ENCODE measurements at places on chromosomes 2 and 18. TPM values are rescaled to one million over a fixed set of nuclear protein-coding genes. Genes with fewer than 3 reads are reported as not detected.

GRCh38 chr2:34242763-34243123, 643.6 kb upstream of the FAM98A start:
- H3K27me3 ChIP-seq: no peaks in the 10 kb centered on the region
- H3K27ac ChIP-seq: peak overlapping the region; percentile 88
- DNase-seq: no peak
- H3K4me1 ChIP-seq: peaks cover 35% of the 10 kb centered on the region
- no peaks in the 10 kb centered on the region for H3K36me3 ChIP-seq

DNA sequence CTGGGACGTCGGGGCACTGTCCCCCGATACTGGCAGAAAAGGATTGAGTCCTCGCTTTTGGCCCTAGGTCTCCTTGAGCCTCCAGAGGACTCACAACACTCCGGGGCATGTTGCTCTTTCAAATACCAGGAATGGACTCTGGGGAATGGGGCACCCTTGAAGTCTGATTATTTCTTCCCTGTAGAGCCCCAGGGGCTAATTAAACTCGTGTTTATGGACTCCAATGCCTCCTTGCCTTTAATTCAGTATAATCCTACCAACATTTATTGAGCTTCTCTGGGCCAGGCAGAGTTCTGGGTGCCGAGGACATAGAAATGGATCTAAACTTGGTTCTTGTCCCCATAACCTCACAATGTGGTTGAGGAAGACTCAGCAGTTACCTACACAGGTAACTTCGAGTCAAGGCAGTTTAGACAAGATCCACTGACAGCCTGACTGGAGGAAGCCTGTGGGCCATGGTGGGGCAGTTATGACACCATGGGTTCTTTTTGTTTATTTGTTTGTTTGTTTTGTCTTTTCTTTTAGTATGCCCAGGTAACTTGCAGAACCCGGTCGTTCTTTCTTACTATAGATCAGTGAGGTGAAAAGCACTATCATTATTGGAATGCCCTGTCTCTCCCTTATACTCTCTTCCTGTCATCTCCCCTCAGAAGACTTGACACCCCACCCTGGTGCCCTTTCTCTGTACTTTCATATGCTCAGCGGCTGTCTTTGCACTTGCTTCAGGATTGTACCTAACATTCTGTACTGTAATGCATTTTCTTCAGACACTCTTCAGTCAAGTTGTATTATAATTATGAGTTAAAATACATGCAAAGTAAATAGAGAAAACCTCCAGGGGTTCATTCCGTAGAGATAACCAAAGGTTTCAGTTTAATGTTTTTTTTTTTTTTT, 3.2 kb downstream of the CFLAR start:
- H3K27ac ChIP-seq: peak overlapping the region; percentile 99
- H3K27me3 ChIP-seq: no peaks in the 10 kb centered on the region
- no peaks in the 10 kb centered on the region for H3K36me3 ChIP-seq
- peak; percentile 77 for DNase-seq

- no peaks in the 10 kb centered on the region for H3K4me1 ChIP-seq
- no peak for DNase-seq
- H3K4me3 ChIP-seq: no peak overlapping the region
- no peak overlapping the region for H3K27ac ChIP-seq
- no peaks in the 10 kb centered on the region for H3K36me3 ChIP-seq
Observed at GRCh38 chr2:59806486-59806885, 747.0 kb downstream of the BCL11A start.

The CHRNA1 gene
- total RNA-seq: not detected

DNA sequence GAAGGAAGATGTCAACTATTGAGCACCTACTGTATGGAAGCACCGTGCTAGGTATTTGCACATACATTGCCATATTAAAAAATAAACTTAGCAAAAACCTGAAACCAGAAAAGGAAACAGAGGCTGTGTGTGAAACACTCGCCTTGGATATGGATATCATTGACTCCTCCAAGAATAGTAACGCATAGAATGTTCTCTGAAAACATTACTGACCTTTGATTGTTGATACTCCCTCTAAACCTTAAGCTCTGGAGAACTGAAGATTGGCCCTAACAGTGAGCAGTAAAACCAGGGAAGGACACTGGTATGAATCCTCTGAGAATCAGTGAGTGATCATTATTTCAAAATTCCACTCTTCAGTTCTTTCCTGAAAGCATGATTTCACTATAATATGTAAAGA, 236.8 kb downstream of the CDH20 start:
- H3K27me3 ChIP-seq: no peaks in the 10 kb centered on the region
- no peak overlapping the region for H3K27ac ChIP-seq
- no peak overlapping the region for H3K4me3 ChIP-seq
- H3K4me1 ChIP-seq: no peaks in the 10 kb centered on the region

DNA sequence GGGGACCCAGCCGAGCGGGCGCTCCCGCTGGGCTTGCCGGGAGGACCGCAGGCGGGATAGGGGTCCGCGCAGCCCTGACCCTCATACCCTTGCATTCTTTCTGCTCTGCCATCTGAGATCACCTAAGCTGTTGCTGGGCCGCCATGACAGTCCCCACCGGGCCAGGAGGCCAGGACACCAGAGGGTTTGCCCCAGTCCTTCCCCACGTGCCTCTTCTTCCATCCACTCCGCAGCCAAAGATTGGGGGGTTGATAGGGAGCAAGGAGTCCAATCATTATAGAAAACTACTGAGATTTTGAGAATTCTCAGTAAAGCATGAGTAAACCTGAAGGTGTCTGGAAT, 453 bp upstream of the GRB14 start:
- no peaks in the 10 kb centered on the region for H3K36me3 ChIP-seq
- no peak overlapping the region for H3K27ac ChIP-seq
- peak overlapping the region; percentile 60 for H3K4me3 ChIP-seq
- peak; percentile 51 for DNase-seq
- no peaks in the 10 kb centered on the region for H3K27me3 ChIP-seq

- no peaks in the 10 kb centered on the region for H3K4me1 ChIP-seq
- no peak for DNase-seq
- H3K36me3 ChIP-seq: no peaks in the 10 kb centered on the region
- H3K27me3 ChIP-seq: no peaks in the 10 kb centered on the region
Observed at GRCh38 chr2:187470698-187471097, 22.6 kb upstream of the CALCRL start.

GRCh38 chr18:64134044-64134747, 14.7 kb downstream of the LINC00305 start:
- H3K27me3 ChIP-seq: no peaks in the 10 kb centered on the region
- H3K27ac ChIP-seq: no peak overlapping the region
- no peaks in the 10 kb centered on the region for H3K4me1 ChIP-seq

DNA sequence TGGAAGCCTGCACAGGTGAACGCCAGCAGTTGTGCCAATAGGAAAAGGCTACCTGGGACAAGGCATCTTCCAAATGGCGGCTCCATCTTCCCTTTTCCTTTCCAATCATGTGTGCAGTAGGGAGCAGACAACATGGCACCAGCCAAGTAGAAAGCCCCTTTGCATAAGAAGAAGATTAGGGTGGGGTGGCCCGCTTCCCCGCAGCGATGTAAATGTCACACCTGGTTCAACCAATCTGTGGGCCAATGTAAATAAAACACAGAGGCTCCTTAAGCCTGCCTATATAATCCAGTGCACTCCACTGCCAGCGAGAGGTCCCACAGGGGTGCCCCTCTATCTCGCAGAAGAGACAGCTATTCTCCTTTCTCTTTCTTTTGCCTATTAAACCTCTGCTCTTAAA, 468.4 kb upstream of the CRIM1 start:
- DNase-seq: no peak
- no peak overlapping the region for H3K27ac ChIP-seq
- no peaks in the 10 kb centered on the region for H3K36me3 ChIP-seq
- no peaks in the 10 kb centered on the region for H3K27me3 ChIP-seq
- H3K4me3 ChIP-seq: no peak overlapping the region

DNA sequence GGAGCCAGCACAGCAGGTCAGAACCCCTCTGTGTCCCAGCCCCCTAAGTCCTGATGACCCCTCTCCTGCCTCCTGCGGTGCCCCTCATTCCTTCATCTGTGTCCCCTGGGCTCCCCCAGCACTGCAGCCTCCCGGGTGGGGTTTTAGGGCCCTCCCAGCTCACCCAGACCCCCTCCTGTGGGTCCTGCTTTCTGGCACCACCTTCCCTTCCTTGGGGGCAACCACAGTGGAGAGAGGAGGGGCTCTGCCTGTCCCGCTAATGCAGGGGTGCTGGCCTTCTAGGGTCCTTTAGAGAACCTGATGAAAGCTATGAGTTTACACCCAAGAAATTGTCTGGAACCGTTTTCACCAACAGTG, 42.7 kb upstream of the ALPP start:
- H3K27ac ChIP-seq: no peak overlapping the region
- no peaks in the 10 kb centered on the region for H3K4me1 ChIP-seq
- no peaks in the 10 kb centered on the region for H3K36me3 ChIP-seq
- H3K27me3 ChIP-seq: no peaks in the 10 kb centered on the region

GRCh38 chr2:32738939-32739338, 111.1 kb downstream of the TTC27 start:
- H3K27ac ChIP-seq: no peak overlapping the region
- H3K36me3 ChIP-seq: no peaks in the 10 kb centered on the region
- DNase-seq: no peak
- no peaks in the 10 kb centered on the region for H3K27me3 ChIP-seq
- H3K4me1 ChIP-seq: no peaks in the 10 kb centered on the region

GRCh38 chr2:196284866-196285557, 113.6 kb upstream of the STK17B start:
- no peaks in the 10 kb centered on the region for H3K27me3 ChIP-seq
- H3K27ac ChIP-seq: no peak overlapping the region
- no peak overlapping the region for H3K4me3 ChIP-seq
- no peaks in the 10 kb centered on the region for H3K4me1 ChIP-seq
- H3K36me3 ChIP-seq: no peaks in the 10 kb centered on the region

DNA sequence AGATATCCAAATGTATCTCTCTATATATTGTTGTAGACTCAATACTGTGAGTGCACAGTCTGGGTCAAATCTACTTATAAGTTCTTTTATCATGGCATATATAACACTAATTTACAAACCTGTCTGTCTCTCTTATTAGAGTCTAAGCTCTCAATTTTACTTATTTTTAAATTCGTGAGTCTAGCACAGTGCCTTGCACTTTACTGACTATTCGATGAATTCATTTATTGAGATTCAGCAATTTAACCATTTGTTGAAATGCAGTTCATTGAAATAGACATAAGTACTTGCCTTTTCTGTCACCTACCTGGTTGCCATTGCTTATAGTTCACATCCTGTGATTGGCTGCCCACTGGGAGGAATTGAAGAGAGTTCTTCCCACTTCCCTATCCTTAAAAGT, 10.3 kb upstream of the ALS2 start:
- H3K36me3 ChIP-seq: no peaks in the 10 kb centered on the region
- H3K4me1 ChIP-seq: no peaks in the 10 kb centered on the region
- H3K4me3 ChIP-seq: no peak overlapping the region
- no peak overlapping the region for H3K27ac ChIP-seq
- DNase-seq: no peak
- no peaks in the 10 kb centered on the region for H3K27me3 ChIP-seq

DNA sequence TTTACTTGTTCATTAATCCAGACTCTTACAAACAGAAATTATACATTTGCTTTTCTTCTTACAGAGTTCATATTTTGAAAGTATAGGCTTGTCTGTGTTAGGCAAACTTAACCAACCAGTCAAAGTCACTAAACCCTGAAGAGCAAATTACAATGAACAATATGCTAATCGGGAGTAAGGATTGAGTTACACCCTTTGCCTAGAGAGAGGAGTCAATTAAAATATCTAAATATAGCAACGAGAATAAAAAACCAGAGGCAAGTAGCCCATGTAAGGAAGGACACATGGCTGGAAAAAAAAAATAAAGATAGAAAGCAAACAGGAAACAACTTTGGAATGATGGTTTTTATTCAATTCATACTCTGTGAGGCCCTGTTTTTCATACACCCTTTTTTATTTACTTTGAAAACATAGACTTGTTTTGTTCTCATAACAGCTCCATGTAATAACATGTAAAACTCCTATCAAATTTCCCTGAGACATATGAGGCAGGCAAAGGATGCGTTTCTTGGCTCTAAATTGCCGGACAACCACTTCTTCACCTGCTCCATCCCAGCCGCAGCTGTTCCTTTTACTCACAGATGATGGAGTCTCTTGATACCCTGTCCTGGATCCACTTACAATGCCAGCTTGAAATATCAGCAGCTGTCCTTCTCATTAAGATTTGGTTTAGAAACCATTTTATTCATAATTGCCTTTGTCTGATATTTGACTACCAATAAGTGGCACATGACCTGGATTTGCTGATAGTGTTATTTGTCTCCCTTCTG, 767.7 kb upstream of the GCFC2 start:
- no peak for DNase-seq
- no peaks in the 10 kb centered on the region for H3K27me3 ChIP-seq
- H3K27ac ChIP-seq: no peak overlapping the region
- H3K36me3 ChIP-seq: no peaks in the 10 kb centered on the region
- no peak overlapping the region for H3K4me3 ChIP-seq
- H3K4me1 ChIP-seq: no peaks in the 10 kb centered on the region

The ADRA2B gene
- 1.4 TPM for total RNA-seq

DNA sequence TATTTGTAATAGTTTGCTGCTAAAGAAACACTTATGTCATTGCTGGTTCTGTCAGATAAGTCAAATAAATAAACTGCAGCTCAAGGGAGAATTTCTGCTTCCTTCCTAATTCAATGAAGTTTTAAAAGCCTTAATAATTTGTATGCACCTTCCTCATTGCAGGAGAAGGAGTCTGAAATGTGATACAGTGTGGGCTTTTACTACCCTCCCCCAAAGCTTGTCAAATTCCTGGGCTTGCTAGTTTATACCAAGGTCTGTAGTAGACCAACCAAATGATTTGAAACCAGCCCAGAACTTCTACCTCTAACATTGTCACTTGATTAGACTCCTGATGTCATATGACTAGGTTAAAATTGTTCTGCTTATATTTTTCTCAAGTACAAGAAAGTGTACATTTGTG, 131.8 kb downstream of the DTNA start:
- peaks cover 5% of the 10 kb centered on the region for H3K4me1 ChIP-seq
- H3K27me3 ChIP-seq: no peaks in the 10 kb centered on the region

GRCh38 chr2:150486539-150487484, 655 bp downstream of the RND3 start:
- H3K27me3 ChIP-seq: no peaks in the 10 kb centered on the region
- H3K36me3 ChIP-seq: no peaks in the 10 kb centered on the region
- peak overlapping the region; percentile 98 for H3K27ac ChIP-seq
- peak; percentile 73 for DNase-seq
- H3K4me1 ChIP-seq: no peaks in the 10 kb centered on the region

The CDH19 gene
- 0.94 TPM for total RNA-seq

DNA sequence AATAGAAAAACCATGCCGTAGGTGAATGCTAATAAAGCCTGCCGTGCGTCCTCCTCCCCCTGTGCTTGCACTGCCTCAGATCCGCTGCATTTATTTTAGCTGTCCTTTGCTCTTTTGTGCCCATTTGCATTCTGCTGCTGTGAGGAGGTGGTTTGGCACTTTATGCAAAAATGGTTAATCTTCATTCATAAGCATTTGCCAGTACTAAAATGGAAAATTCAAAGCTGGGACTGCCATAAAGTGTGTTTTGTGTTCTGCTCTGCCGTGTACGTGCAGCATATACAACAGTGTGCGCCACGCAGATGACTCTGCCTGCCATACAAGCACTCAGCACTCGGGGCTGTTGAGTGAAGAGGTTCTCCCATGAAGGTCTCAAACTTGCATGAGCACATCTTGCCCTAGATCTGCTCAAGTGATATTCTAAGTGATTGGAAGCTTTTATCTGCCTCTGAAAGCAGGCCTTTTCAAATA, 73.6 kb downstream of the SPATS2L start:
- H3K4me3 ChIP-seq: no peak overlapping the region
- no peak overlapping the region for H3K27ac ChIP-seq
- no peak for DNase-seq
- no peaks in the 10 kb centered on the region for H3K27me3 ChIP-seq
- peaks cover 51% of the 10 kb centered on the region for H3K4me1 ChIP-seq
- no peaks in the 10 kb centered on the region for H3K36me3 ChIP-seq
